ENCODE measurements at places on chromosomes 2 and 18.

- peak; percentile 3 for DNase-seq
Observed at GRCh38 chr2:231936491-231936890, 10.3 kb upstream of the NPPC start.

DNA sequence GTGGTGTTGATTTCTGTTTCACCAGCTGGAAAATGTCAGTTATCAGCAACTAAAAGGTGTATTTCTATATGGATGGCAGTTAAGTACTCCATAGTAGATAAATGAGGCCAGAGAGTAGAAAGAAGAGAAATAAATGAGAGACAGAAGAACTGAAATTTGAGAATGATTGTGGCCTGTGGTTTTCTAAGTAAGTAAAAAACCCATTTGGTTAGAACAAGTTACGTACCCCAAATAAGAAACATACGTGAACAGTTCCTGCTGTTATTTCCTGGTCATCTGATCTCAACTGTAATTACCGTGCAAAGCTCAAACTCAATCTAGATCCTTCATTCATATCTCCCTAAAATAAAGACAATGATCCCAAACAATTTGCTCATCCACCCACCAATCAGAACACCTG lies 181.3 kb downstream of the PID1 start:
- no peak for DNase-seq

DNA sequence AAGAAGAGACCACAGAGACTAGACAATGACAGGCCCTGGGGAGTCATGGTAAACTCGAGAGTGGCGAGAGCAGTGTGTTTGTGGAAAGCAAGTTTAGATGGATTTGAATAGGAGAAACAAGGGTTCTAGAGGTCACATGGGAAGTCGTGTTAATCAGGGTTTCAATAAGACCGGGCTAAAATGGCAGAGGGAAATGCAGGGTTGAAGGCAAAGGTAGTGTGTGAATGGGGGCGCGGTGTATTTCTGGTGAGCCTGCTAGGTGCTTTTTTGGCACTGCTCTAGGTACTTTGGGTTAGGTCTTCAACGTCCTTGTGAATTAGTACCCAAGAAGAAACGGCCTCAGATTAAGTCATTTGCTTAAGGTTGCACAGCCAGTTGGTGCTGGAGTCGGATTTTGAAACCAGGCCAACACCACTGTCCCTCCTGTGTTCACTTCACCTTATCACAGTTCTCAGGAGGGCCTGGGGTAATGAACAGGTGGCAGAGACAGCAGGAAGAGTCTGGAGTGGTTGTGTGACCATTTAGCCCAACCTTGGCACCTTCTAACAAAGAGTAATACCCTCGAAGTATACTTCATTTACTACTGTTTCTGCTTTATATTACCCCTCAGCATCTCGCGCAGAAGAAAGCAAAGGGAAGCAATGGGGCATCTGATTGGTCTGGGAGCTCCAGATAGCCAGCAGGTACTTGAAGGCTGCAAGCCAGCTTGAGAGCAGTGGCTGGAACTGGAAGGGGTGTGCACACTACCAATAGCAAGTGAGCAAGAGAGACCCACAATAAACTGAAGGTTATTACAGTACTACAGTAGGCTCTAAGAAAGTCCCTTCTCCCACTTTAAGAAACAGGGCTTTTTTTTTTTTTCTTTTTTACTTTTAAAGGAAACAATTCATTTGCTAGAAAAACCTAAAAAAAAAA lies 33.4 kb upstream of the GAREM2 start:
- no peak for DNase-seq

- DNase-seq = no peak
Observed at GRCh38 chr2:924701-925100, 25.9 kb upstream of the SNTG2 start.

DNA sequence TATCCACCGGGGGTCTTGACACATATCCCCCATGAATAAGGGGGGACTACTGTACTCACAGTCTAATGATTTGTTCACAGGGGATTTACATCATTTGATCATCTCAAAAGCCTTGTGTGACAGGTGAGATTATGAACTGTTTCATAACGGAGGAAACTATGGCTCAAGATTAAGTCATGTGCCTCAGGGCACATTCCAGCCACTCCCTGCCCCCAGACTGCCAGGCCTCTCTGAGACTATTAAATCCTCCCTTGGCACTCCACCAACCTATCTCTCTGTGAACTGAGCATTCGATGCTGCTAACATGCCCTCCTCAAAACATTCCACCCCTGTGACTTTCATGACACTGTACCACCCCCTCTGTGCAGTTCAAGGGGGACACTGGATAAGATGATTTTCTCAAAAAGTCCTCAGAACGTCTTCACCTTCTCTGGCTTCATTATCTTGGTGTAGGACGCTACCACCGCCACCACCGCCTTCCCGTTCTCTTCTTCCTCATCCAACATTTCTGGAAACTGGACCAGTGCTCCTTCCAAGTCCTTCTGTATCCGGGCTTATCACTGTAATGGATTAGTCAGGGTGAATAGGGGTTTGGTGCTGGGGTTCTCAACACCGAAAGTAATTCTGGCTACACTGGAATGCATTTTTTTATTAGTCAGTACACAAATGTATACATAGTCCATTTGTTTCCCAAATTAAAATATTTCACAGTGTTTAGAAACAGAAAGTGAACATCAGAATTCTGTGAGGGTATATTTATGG lies 169.6 kb downstream of the KCNS3 start:
- DNase-seq = peak; percentile 77

DNA sequence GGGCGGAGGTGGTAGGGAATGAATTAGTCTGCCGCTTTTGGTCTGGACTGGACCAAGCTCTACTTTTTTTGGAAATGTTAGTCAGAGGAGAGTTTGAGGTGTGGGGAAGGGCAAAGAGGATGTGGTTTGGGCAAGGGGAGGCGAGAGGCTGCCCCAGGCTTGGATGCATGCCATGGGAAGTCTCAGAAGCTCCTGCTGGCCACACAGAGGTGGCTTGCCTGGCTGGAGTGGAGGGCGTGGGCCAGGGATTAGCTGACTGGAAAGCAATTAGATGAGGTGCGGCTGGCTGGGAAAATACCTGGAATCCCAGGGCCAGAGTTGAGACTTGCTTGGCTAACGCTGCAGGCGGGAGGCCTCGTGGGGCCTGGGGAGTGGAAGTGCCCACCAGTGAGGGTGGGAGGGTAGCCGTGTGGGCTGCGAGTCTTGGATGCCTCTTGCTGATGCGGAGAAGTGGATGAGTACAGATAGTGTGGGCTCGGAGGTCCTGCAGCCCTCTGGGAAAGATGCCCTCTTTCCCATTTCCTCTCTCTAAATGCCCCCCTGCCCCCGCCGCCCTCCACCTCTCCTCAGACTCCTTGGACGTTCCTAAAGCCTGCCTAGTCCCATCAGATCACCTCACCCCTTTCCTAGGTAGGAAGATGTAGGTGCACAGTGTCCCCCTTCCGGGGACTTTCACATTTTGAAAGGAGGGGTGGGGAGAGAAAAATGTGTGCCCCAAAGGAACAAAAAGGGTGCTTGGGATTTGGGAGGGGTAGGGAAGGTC lies 117.6 kb downstream of the SMAD7 start:
- DNase-seq = peak; percentile 61

- peak; percentile 37 for DNase-seq
Observed at GRCh38 chr2:160427629-160428404, 65.8 kb downstream of the RBMS1 start.

- DNase-seq = no peak
Observed at GRCh38 chr2:36951027-36951518, 15.3 kb downstream of the STRN start.

DNA sequence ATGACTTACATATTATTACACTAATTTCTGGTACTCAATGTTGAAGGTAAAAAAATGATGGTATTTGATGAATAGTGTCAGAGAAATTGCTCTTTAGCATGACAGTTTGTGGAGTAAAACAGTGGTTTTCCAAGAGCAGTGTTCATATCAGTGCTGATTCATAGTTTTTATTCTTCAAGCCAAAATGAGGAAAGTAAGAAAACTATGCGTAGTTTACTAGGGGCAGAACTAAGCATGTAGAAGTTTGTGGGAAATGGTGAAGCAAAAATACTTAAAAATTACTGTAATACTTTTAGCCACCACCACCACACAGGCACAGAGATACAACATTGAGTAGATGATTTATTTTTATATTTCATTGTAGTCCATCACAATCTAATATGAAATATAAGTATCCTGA lies 137.3 kb downstream of the ZNF804A start:
- no peak for DNase-seq

All from AG20443 (cell line).